ENCODE measurements at places on chromosomes 6 and 20. TPM values are rescaled to one million over a fixed set of nuclear protein-coding genes. Genes with fewer than 3 reads are reported as not detected.

The KIF13A gene
- 0.33 TPM for total RNA-seq

- no peak for DNase-seq
Measured at GRCh38 chr6:90807791-90808701, 221.2 kb upstream of the MAP3K7 start.

The HLA-DRB5 gene
- total RNA-seq: 10.1 TPM

DNA sequence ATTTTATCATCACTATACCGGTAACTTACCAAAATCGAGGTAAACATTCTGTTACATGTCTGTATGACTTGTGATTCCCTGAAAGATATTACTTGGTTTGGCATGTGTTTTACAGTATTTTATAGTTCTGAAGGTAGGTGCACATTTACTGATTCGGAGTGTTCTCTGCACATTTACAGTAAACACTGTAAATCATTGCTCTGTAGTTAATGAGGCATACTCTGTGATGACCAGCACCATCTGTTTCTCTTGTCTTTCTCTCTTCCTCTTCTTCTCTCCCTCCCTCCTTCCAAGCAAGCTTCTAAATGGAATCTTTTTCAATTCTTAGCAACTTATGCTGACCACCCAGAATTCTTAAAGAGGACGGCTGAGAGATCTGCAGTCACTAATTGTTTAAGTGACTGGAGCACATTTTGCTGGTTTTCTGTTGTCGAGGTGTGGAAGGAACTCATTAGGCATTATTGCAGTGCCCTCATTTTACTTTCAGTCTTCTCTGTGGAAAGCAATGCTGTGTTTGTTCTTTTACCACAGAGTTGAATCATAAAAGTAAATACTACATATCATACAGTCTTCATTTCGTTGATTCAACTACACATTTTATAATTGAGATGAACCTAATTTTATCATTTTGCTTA, 126.5 kb downstream of the UTRN start:
- DNase-seq: no peak

The PRR18 gene
- not detected for total RNA-seq
